ENCODE measurements at places on chromosomes 13 and 19.

DNA sequence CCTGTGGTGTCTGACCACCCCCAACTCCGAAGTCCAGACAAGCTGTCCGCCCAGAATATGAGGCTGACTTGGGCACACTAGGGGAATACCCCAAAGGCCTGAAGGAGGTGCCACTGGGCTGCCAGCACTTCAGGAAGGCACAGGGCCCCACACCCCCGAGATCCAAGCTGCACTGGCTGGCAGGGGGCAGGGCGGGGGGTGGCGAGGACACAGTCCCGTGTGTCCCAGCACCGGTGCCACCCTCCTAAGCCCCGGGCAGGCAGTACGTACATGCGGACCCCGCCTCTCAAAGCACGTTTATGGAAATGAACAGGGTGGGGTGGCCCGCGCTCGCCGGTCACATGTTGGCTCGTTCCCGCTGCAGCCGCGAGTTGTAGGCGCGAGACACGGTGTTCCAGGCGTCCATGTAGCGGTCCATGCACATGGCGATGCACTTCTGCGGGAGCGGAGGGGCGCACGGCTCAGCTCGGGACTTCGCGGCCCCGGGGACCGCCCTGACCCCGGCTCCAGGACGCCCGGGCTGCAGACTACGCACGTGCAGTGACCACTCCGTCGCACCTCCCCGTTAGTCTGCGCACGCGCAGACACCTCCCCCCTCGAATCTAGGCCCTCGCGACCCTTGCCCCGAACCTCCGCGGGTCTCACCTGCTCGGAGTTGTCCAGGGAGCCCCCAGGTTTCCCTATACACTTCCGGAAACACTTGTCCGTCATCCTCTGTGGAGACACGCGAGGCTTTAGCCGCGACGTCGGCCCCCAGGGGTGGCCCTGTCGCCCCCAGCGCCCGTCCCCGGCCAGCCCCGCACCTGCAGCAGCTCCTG, 566 bp downstream of the TIMM13 start:
- no peak for DNase-seq

GRCh38 chr19:37902668-37903067, 3.7 kb downstream of the WDR87 start:
- DNase-seq: no peak

DNA sequence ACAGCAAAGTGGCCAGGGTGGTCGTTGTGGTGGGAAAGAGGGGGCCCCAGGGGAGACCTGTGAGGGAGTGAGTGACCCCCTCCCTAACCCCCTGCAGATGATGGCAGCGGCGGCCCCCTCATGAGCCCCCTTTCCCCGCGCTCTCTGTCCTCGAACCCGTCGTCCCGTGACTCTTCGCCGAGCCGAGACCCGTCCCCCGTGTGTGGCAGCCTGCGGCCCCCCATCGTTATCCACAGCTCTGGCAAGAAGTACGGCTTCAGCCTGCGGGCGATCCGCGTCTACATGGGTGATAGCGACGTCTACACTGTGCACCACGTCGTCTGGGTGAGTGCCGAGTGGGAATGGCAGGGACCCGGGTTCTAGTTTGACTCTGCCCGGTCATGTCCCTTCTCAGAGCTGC, 8.1 kb upstream of the PIK3R2 start:
- DNase-seq: no peak

DNA sequence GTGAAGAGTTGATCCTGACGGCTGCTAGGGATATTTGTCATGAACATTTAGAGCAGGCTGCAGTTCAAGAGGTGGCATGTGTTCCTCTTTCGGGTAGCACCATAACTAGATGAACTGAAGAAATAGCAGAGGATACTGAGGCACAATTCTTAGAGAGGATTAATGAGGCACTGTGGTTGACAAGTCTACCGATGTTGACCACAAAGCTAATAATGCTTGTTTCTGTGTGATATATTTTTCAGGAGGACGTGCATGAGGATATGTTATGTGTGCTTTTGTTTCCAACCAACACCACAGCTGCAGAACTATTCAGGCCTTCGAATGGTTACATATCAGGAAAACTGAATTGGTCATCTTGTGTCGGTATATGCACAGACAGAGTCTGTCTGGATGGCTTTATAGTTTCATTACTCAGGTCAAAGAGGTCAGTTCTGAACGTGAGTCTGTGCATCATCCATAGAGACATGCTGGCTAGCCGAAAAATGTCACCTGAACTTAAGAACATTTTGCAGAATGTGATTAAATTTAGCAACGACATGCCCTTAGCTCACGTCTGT, 210.1 kb upstream of the IRS2 start:
- no peak for DNase-seq

DNA sequence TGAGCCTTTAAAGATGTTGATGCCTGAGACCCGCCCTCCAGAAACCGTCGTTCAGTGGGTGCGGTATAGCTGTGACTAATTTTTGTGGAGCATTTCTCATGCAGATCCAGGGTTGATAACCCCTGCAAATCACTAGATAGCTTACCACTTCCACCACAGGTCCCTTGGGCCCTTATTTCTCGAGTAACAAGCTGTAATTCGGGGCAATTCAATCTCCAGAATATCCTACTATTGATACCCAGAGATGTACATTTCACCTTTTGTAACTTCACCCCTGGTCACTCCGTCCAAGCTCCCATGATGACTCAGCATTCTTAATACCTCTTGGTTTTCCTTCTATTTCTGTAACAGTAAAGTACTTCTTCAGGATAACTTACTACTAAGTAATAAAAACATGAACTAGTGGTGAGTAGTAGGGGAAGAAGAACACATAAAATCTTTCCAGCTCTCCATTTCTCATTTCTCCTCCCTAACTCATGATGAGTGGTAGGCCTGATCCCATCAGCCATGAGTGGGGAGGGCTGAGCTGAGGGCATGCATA, 71.9 kb upstream of the UBL3 start:
- DNase-seq: no peak

DNA sequence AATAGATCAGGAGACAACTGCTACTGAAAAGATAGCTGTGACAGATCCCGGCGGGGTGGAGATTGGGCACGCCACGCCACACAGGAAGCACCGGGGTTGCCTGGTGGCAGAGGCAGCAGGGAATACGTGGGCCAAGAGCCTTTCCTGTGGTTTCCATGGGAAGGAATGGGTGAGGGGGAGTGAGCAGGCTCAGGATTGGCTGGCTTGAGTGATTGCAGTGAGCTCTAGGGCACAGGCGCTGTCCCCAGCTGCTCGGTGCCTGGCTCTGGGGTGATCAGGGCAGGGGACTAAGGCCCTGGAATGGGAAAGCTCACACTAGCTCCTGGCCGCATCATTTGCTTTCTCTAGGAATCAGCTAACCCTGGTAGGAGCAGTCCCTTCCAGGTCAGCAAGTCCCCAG, 166.1 kb downstream of the USP12 start:
- DNase-seq: no peak

GRCh38 chr13:60922576-60923231, 492.9 kb downstream of the PCDH20 start:
- no peak for DNase-seq

GRCh38 chr13:46320406-46320805, 66.6 kb downstream of the RUBCNL start:
- DNase-seq: no peak

DNA sequence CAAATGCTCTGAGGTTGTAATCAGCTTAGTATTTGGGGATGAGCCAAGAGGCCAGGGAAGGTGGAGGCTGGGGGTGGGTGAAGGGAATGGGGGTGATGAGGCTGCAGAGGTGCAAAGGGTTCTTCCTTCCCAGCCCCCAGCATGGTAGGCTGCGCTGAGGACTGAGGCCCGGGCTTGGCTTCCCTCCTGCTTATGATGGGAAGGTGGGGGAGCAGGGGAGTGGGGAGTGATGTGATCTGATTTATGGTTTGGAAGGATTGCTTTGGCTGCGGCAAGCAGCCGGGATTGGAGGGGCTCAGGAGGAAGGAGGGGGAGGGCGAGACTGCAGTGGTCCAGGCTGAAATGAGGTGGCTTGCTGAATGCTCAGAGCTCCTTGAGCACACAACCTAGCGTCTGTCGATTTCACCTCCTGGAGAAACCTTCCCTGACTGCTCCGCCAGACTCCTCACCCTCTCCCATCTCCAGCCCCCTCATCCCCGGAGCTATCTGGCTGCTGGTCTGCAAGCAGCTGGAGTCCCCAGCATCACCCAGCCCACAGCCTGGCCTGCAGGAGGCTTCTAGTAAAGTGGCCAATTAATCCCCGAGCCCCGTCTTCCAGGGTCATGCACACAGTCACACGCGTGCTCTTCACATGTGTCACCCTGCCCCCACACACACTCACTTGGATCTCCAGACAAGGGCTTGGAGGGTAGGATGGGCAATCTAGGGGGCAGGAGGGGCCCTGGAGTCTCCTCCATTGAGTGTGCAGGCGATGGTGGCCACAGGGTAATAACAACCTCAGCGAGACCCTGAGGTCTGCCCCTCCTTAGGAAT, 757 bp upstream of the CLEC11A start:
- no peak for DNase-seq

DNA sequence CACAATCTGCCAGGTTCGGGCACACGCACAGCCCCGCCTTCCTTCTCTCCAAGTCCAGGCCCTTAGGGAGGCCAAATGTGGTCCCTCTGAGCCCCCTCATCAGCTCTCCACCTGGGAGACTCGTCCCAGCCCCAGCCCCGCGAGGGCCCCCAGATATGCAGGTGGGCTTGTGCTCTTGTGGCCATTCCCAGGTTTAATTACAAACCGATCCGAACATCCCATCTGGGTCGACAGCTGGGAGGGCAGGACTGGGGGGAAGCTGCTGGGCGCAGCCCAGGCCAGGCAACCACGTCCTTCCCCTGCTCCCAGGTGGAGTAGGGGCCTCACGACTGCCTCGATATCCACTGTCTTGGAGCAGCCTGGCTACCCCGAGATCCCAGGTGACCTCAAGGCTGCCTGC, 7.5 kb upstream of the C2CD4C start:
- no peak for DNase-seq

DNA sequence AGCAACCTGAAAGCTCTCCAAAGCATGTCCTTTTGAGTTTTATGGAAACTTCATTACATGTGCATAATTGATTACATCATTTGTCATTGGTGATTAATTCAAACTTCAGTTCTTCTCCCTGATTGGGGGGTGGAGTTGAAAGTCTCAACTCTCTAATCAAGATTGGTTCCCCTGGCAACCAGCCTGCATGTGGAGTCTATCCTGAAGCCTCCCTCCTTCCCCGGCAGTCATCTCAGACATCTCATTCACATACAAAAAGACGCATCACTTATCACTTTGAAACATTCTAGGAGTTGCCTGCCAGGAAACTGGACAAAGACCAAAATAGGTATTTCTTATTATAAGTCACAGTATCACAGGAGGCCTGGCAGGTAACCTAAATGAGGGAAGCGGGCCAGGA, 50.5 kb downstream of the TEX26 start:
- no peak for DNase-seq

GRCh38 chr19:408902-409515, at the start of gene C2CD4C:
TSS of gene C2CD4C (minus strand) at chr19:409147. CDS start at chr19:408361, 786 bp downstream.
- no peak for DNase-seq

GRCh38 chr13:47232516-47232915, 335.7 kb upstream of the HTR2A start:
- no peak for DNase-seq

DNA sequence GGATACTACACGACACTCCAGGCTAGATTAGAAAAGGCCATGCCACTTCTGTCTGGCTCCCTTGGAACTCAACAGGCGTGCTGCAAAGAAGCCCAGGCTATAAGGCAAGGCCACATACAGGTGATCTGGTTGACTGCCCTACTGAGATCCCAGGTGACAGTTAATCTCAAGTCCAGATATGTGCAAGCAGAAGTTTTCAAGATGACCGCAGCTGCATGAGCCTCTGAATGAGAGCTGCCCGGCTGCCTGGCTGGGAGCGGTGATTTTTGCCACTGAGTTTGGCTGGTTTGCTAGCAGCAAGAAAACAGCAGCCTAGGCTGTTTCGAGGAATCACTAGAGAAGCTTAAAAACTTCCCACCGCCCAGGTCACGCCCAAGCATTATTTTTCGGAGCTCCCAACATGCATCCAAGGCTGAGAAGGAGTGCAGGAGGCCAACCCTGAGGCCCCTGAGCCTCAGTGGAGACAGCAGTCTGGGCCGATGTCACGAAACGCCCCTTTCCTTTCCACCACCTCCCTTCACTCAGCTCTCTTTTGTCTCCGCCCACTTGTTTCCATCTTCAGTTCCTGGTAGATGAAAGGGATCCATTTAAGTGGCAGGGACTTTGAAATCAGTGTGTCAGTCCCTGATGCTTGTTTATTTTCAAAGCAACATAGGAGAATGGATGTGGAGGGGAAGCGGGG, 14.0 kb upstream of the URI1 start:
- no peak for DNase-seq

GRCh38 chr13:48819376-48819775, 156.3 kb upstream of the FNDC3A start:
- DNase-seq: no peak

DNA sequence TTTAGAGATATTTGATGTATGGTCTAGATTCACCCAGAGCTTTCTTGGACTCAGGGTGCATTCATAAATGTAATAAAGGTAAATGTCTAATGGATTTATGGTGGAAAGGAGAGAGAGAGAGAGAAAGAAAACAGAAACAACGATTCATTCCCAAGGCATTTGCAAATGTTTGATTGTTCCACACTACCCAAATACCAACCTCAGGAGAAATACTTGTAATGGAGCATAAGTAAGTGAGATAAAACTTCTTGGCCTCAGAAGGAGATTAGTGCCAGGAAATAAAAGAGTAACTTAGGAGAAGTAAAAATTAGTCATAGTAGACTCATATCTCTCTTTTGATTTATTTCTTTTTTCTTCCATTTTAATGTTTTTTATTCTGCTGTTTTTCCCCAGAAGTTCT, 40.6 kb upstream of the DGKH start:
- no peak for DNase-seq

- DNase-seq: no peak
These were observed 26.9 kb downstream of the SLITRK6 start for GRCh38 chr13:85772367-85772766.
